ENCODE measurements at places on chromosomes 12 and 14.

DNA sequence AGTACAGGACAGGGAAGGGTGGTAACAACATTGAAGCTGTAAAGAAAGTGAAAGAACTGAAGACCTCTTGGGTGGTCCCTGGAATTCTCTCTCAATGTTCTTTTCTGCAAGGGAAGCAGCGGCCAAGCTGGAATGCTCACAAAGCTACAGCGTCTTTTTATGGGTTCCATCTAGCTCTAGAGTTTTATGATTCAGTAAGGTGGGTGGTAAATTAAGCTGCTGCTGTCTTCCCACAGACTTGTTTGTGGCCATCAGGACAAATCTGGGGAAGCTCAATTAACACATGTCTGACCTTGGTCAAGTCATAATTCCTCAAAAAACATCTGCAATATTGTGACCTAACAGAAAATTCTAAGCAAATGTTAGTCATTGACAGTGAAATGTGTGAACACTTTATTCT lies 139.1 kb downstream of the MED13L start:
- DNase-seq: no peak

GRCh38 chr12:116620124-116620491 lies 60.9 kb downstream of the MAP1LC3B2 start:
- DNase-seq: no peak

DNA sequence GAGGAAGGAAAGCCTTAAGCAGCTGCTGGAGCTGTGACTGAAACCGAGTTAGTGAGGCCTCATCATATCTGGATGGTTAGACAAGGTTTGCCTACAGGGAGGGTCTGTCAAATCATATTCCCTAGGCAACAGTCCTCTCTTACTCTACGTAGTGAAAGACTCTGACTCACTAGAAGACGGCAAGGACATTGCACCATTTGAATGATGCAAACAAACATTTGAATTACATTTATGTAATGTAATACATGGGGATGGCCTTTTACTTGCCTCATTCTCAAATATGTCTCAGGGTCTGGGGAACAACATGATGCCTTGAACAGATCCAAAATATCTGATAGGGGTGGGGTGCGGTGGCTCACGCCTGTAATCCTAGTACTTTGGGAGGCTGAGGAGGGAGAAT lies 29.8 kb upstream of the STRAP start:
- DNase-seq: no peak

DNA sequence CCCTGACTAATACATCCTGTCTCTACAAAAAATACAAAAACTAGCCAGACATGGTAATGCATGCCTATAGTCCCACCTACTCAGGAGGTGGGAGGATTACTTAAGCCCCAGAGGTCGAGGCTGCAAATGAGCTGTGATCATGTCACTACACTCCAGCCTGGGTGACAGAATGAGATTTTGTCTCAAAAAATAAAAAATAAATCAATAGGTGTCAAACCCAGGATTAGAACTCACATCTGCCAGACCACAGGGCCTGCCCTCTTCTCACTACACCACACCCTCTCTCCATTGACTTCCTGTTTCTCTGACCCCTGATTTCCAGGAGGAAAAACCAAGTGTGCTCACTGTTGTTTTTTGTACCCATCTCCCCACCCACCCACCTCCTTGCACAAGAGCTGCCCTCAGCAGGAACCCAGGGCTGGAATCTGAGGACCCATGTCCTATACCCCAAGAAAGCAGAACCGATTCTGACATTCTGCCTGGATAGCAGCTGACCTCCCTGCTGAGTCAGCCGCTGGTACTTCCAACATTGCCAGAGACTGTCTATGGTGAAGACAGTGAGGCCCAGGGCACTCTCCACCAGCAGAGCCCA lies 6.2 kb downstream of the CMKLR1 start:
- no peak for DNase-seq

Data from progenitor cell of endocrine pancreas (in vitro differentiated cells).